CD8-positive, alpha-beta memory T cell (primary cell): ENCODE measurements at places on chromosomes 11 and 22. TPM values are rescaled to one million over a fixed set of nuclear protein-coding genes. Genes with fewer than 3 reads are reported as not detected.

The DGCR6 gene
- 1.5 TPM for total RNA-seq

The TMPRSS6 gene
- 0.68 TPM for total RNA-seq

The MLC1 gene
- 0.35 TPM for total RNA-seq

The NCAM1 gene
- total RNA-seq, result not detected

The C11orf16 gene
- total RNA-seq, result not detected

The ESAM gene
- total RNA-seq, result 0.77 TPM

The BLID gene
- not detected for total RNA-seq

The LMNTD2 gene
- 2.4 TPM for total RNA-seq

The MB gene
- 2.7 TPM for total RNA-seq

The NXPE1 gene
- not detected for total RNA-seq

The GSTT2B gene
- not detected for total RNA-seq

The CNTN5 gene
- total RNA-seq, result not detected

The OR4D5 gene
- total RNA-seq, result not detected

The NRXN2 gene
- 0.55 TPM for total RNA-seq

The CHST1 gene
- 0.94 TPM for total RNA-seq

The ANGPTL5 gene
- not detected for total RNA-seq

The CRYAB gene
- total RNA-seq, result not detected

The CNGA4 gene
- not detected for total RNA-seq

The NLRP10 gene
- not detected for total RNA-seq

The MIOX gene
- total RNA-seq, result 0.31 TPM

The OR52N4 gene
- 0.48 TPM for total RNA-seq

The TYR gene
- not detected for total RNA-seq

The AP1B1 gene
- total RNA-seq, result 75.1 TPM

The OR4X2 gene
- not detected for total RNA-seq

The SHISA8 gene
- 1.4 TPM for total RNA-seq
